ENCODE measurements at places on chromosomes 12 and 14.

- DNase-seq: no peak
Measured at GRCh38 chr14:23557521-23557920, 1.4 kb downstream of the THTPA start.

DNA sequence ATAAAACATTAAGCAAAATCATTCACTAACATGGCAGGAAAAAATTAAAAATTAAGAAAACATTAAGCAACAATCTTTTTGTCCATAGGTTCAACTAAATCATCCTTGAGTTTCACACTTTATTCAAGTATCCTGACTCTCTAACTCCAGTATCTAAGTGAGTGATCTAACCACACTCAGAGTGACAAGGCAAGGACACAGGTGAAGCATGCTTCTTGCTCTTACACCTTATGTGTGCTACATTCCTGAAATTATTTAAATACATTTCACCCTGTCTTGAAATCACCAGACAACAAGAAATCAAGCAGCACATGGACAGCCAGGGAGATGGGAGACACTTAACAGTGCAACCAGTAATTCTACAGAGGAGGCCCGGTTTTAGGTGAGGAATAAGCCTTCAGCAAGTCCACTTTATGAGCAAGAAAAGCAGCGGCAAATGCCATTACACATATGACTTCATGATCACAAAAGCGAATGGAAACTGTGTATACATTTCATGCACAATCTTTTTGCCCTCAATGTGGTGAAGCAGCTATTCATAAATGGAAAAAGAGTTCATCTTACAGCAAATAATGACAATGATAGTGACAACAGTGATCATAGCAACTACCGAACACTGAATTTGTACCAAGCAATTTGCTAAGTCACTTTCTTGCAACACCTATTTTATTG, 37.4 kb downstream of the PHLDA1 start:
- DNase-seq: no peak

GRCh38 chr12:95494888-95495287, 20.9 kb downstream of the METAP2 start:
- DNase-seq: no peak

DNA sequence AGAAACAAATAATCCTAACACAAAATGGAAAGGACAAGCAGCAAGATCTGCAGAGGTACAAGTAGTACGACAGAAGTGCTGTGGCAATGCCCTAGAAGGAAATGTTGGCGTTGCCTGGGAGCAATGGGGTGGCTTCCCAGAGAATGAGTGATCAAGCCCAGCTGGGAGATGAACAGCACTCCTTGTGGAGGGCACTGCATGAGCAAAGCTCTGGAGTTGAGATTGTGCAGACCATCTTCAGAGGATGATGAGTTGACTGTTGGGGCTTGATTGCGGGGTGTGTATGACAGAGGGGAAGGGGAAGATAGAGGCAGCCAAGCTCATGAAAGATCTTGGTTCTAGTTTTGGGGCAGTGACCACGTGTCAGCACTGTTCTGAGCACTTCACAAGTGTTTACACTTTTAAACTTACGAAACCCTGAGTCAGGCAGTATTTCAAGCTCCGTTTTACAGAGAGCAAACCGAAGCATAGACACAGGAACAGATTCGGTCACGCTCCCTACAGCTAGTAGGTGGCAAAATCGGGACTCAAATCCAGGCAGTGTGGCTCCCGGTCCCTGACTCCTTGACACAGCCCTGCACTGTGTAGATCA, 127.2 kb upstream of the LHX5 start:
- DNase-seq: no peak

- no peak for DNase-seq
Measured at GRCh38 chr12:102535306-102535705, 54.9 kb upstream of the IGF1 start.

DNA sequence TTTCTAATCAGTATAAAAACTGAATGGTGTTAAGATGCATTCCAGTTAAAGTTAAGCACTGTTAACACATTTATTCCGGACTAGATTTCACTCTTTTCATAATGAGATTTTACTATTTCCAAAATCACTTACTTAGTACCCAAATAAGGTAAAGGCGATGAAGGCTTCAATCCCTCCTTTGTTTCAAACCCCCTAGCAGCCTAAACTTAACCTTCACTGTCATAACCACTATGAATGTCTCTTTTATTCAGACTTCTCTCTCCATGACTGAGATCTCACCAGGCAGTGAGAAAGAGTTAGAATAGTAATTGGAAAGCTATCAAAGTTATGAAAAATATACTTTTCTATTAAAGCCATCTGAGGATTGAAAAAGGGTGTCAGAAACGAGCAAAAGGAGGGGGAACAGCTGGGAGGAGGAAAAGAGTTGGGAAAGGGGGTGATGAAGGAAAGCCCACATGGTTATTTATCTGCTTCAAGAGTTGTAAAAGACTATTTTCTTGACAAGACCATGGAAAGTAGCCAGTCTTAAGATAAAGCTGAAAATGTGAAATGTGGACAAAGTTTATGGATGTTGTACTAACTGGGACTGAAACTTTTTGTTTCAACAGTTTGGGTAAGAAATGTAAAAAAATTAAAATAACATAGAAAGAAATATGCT, 11.7 kb downstream of the EPS8 start:
- DNase-seq: no peak

DNA sequence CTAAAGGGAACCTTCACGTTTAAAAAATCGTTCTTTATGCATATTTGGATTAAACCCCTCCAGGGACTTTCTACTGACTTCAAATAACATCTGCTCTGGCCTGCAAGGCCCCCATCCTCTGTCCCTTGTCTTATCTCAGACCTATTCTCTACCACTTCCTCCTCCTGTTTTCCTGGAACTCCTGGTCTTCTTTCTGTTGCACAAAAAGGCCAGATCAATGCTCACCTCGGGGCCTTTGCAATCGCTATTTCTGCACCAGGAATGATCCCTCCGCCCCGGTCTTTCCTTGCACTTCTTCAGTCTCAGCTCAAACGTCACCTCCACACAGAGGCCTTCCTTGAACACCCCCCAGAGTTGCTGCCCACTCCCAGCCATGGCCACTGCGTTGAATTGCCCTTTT, 57.6 kb upstream of the BEGAIN start:
- DNase-seq: no peak

DNA sequence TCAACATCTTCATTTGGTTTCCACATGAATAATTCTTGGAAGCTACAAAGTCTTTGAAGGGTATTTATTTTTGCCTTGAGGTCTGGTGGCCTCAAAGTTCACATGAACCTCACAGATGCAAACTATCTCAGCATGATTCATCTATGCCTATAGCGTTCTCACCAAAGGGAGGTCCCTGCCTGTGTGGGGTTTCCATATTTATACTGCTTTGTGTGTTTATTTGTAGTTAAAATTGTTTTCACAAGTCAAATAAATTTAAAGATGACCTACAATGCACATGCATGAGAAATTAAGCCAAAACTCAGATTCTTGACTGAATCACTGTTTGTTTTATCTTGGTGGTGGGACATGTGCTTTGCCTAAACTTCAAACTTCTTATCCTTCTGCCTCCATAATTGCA, 176.7 kb downstream of the PPM1H start:
- no peak for DNase-seq

DNA sequence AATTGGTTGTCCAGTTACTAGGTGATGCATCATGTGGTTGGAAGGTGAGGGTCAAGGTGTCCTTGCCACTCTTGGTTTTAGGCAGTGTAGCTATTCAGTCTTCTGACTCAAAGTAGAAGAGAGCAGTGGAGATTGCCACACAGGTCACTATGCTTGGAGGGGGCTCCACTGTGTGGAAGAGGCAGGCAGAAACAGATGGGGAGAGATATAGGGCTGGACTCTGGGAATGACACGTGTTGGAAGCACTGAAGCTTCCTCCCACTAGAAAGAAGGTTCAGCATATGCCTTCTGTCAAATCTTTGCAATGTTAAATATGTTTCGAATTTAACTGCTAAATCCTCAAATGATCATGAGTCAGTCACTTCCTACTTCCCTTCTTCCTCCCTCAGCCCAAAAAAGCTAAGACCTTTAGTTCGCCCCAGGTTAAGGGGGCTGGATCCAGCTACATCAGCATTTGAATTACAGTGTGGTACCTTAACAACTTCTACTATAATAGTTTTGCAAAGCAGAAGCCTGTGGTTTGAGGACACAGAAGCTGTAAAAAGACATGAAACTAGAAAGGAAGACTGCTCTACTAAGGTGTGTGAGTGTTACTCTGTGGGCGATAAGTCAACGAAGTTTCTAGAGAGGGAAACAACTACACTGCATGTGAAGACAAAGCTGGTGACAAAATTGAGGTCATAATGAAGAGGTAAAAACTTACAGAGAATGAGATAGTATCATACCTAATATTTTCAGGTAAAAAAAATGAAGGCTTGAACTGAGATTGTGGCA, 228.0 kb downstream of the NELL2 start:
- DNase-seq: no peak

GRCh38 chr12:110697236-110697635, 8.3 kb upstream of the HVCN1 start:
- DNase-seq: no peak
